Stimulated activated CD4-positive, alpha-beta T cell treated with anti-CD3 and anti-CD28 coated beads, Interleukin-1b, Interleukin-23, amount 100 ng/mL, for 1 hour (primary cell): ENCODE measurements at places on chromosomes 6 and 20.

- no peak for DNase-seq
Observed at GRCh38 chr6:11764250-11764604, 14.4 kb downstream of the ADTRP start.

DNA sequence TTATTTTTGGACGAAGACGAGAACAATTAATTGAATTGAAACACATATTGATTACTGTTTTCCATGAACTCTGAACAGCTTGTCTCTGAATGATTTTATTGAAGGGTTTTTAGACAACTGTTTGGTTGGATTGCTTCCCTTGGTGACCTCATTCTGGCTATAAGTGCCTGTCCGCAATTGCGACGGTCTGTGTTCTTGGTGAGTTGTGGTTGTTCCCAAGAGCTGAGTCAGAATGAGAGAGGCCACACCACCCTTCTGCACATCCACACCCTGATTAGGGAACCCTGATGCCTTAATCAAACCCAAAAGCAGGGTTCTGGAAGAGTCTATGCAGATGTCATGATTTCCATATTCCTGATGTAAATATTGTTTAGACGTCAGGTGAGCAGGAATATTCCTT is 747.0 kb downstream of the PTPRT start:
- no peak for DNase-seq

DNA sequence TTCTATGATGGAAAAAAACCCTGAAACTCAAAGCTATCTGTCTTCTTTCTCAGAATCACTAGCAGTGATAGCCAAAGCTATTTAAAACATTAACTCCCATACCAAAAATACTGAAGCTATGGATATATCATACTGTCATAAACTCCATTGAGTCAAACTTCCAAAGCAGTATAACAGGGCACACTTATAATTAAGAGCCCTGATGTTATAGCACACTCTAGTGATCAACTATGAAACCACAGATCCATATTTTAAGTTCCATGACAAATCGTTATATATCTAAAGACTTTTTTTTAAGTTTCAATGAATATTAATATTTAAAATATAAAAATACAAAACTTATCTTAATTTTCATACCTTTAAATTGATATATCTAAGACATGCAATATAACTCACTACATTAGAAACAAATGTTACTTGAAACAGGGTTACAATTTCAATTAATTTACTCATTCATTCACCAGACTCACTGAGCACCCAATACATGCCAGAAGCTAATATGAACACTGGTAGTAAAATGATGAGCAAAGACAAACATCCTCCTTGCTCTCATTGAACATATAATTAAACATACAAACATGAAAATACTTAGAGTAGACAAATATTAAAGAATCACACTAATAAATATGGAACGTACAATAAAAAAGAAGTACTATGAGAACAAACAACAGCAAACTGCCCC is 69.3 kb downstream of the IBTK start:
- no peak for DNase-seq

DNA sequence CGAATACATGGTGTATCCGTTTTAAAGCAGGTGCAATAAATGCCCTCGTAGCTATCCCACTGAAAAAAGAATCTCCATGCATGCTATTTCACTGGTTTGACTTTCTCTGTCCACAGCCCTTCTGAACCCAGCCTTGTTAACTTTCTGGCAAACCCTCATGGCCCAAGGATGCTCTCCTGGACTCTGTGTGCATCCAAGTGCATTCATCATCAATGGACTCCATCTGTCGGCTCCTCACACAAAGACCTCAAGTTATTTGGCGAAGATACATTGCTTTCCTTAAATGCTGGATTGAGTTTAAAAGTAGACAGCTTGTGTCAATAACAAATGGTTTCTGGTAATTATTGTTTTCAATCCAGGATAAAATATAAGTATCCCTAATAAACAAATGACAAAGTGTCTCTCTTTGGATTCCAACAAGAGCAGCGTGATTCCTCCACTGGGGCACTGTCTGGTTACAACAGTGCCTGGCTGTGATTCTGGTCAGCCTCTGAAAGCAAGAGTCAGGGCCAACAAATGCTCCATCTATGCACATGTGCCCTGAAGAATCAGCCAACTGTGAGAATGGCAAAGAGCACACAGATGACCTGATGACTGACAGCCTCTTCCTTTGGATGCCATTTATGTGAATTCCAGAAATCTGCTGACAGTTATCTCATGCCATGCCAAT is 55.7 kb downstream of the FYN start:
- no peak for DNase-seq

- DNase-seq, result no peak
Observed at GRCh38 chr6:46918806-46919205, 2.9 kb downstream of the ADGRF5 start.
